Stimulated activated CD4-positive, alpha-beta T cell treated with anti-CD3 and anti-CD28 coated beads, TNF-alpha, amount 100 ng/mL, for 48 hours (primary cell): ENCODE measurements at places on chromosomes 1 and 21.

DNA sequence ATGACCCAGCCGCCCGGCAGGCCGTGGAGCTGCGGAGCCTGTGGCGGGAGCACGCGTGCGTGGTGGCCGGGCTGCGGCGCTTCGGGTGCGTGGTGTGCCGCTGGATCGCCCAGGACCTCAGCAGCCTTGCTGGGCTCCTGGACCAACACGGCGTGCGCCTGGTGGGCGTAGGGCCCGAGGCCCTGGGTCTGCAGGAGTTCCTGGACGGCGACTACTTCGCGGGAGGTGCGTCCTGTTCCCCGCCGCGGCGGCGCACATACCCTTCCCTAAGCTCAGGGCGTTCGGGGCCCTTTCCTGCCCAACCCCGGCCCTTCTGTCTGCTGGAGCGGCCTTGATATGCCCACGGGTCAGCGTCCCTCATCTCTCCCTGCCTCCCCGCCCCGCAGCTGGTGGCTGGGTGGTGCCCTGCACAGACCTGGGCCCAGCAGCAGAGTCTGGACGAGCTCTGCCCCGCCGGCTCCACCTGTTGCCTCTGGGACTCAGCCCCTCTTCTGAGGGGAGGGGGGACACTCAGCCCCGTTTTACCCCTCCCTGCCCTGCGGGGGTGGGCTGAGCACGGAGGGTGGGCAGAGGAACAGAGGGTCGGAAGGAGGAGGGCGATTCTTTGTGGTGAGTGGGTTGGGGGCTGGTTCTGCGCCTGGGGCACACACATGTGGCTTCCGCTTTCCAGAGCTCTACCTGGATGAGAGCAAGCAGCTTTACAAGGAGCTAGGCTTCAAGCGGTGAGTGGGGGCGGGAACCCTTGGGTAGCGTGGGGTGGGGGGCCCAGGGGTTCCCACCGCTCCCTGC is 688 bp downstream of the PRXL2B start:
- DNase-seq: no peak

DNA sequence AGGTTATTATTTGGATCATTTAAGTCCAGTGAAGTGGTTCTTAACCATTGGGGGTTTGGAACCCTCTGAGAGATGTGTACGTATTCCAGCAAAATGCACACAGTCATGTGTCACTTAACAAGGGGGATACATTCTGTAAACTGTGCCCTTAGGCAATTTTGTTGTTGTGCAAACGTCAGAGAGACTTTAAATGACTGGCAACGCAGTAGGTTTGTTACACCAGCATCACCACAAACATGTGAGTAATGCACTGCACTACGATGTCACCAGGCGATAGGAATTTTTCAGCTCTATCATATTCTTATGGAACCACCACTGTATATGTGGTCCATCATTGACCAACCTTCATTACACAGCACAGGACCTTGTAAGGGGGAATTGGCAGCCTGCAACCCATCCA is 11.9 kb downstream of the AHCYL1 start:
- DNase-seq: no peak

DNA sequence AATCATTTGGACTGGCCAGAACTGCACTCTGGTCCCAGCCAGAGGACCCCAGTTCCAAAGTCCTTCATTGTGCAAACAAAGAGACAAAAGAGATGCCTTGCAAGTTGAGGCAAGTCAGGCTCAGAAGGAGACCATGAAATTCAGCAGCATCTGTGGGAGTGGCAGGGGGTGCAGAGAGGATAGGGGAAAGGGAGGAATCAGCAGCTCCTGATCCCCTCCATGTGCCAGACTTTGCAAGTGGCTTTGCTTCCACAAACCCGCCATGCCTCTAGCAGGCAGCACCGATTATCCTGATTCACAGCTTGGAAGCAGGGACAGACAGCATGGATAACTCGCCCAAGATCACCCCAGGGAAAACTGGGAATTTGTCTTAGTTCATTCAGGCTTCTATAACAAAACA is 2.1 kb upstream of the CAPN9 start:
- no peak for DNase-seq

DNA sequence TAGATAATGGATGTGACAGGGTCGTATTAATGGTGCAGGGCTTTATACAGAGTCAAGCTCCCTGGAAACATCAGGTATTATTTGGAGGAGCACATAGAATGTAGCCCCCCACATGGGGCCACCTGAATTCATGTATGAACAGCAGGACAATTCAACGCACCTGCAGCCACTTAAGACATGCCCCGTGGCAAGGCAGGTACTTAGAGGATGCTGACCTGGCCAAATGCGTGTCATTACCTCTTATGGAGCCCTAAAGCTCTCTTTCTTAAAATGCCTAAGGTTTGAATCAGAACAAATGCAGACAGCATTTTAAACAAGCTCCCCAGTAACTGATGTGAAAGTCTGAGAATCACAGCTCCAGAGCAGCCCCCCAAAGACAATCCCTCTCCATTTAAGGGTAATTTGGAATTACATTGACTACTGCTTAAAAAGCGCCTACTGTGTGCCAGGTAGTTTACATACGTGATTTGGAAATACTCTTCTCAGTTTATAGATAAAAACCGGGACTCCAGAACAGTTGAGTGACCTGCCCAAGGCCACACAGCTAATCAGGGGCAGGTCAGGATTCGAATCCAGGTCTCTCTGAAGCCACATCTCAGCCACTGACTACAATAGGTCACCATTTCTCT is 71.0 kb upstream of the KLHDC7A start:
- no peak for DNase-seq

GRCh38 chr1:227134686-227135314 is 183.5 kb downstream of the CDC42BPA start:
- no peak for DNase-seq

GRCh38 chr1:234972411-234973191 is 156.0 kb downstream of the TOMM20 start:
- no peak for DNase-seq

- no peak for DNase-seq
These were observed 41.4 kb downstream of the TRIM62 start for GRCh38 chr1:33140153-33141149.

DNA sequence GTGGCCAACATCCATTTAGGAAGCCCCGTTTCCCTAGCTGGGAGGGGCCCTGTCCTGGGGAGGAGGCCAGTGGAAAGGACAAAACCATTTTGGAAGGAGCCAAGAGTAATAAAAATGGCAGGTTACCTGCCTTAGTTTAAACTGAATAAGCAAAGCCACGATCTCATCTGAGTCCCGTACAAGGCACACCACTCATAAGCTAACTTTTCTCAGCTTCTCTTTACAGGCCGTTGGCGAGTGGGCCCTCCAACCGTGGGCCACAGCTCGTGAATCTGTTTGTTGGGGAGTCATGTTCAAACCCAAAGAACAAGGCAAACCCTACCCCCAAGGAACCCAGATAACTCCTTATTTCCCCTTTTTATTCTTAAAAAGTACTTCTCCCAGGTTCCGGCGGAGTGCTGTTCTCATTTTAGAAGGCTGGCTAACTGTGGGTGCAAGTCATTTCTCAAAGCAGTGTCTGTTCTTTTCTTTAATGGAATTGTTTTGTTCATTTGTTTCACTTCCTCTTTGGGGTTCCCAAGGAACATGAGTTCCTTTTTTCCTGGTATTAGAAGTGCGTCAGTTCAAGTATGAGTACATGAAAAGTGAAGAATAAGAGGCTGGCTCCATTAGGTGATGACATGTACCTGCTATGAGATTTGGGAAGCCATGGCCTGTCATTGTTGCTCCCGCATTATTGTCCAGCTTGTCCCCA is 89.0 kb downstream of the PSMG1 start:
- DNase-seq: no peak

- DNase-seq: no peak
These were observed 49.8 kb downstream of the EPHB2 start for GRCh38 chr1:22760455-22760854.

- no peak for DNase-seq
These were observed 101.8 kb downstream of the NFIA start for GRCh38 chr1:61184040-61184713.
